ENCODE measurements at places on chromosomes 12 and 14.

GRCh38 chr12:20305470-20305869, 62.9 kb upstream of the PDE3A start:
- no peak for DNase-seq

- DNase-seq, result no peak
Observed at GRCh38 chr14:91831337-91831736, 36.0 kb downstream of the TC2N start.

DNA sequence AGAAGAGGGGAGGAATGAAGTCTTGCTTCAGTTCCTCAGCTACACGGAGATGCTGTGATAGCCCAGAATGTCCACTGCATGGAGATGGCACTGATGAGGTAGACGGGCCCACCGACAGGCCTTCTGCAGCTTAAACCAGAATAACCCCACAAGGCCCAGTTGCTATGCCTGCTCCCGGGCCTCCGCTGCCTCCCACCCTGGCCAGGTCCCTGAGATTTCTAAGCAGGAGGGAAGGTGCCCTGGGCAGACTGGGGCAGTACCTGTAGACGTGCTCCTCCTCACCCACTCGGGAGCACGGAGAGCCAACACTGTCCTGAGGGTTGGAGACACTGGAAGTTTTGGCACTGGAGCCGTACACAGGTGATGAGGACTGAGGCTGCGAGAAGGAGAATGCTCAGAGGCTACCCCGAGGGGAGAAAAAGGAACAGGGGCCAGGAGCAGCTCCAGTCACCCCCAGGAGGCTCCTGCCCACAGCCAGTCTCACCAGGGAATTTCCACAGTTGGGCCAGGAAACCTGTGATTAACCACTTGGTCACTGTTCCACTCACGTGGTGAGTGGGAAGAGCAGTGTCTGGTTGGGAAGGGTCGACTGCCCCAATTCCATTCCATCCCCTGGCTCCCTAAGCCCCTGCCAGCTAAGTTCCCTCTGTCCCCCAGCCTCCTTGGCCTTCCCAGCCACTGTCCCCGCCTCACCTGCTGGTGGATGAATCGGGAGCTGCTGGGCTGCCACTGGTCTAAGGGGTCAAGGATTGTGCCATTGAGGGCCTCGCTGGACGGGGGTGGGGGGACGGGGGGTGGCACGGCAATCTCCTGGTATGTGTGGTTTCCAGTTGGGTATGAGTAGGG, 22.8 kb upstream of the RPLP0 start:
- DNase-seq, result no peak

GRCh38 chr14:67447033-67447381, 35.0 kb upstream of the PLEK2 start:
- DNase-seq, result no peak

DNA sequence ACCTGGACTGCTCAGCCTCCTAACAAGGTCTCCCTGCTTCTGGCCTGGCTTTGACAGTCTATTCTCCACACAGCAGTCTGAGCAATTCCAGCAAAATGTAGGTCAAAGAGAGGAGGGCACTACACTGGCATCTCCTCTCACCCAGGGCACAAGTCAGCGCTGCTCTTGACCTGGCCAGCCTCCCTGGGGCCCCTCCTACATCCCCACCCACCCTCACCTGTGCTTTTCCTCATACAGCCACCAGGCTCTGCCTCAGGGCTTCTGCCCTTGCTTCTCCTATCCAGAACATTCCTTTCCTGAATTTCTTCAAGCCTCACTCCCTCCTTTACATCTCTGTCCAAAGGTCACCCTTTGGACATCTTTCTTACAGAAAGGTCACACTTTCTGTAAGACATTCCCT, 33.7 kb downstream of the GALNT4 start:
- no peak for DNase-seq

GRCh38 chr12:108309674-108310312, 29.3 kb downstream of the CMKLR1 start:
- DNase-seq, result no peak

DNA sequence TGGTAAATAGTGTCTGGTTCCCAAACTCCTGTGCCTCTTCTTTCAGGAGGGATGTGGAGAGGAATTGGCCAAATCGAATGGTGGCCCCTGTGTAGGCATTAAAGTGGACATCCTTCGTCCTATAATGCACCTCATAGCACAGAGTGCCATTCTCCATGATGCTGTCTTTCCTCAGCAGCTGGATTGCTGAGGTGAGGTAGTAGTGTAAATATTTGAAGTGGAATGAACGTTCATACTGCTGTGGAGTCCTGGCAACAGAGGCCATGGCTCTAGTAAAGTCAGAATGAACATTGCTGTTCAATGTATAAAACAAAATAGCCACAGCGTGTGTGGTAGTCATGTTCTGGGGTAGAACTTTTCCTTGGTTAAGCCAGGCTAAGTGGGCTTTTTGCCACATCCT, 2.7 kb downstream of the ART4 start:
- DNase-seq, result no peak

DNA sequence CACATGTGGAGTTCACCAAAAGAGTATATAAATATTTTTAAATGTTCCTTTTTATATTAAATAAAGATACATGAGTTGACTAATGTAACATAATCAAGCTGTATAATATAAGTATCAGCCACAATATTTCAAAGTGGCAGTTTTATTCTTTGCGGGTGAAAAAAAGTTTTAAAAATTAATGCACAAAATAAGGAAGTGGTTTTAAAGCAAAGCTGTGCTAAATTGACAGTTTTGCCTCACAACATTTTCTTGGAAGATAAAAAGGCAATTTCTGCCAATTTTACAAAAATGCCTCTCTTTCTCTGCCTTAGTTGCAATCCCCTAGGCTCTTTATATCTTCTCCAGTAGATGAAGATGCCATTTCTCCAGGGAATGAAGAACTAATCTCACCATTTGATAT, 719.1 kb downstream of the C12orf50 start:
- no peak for DNase-seq

GRCh38 chr14:58625438-58625837, 12.3 kb upstream of the DACT1 start:
- DNase-seq, result no peak

- no peak for DNase-seq
Observed at GRCh38 chr12:41661141-41661765, 473.1 kb downstream of the PDZRN4 start.

GRCh38 chr14:89669193-89669592, 252.2 kb upstream of the FOXN3 start:
- DNase-seq, result no peak

- no peak for DNase-seq
Observed at GRCh38 chr12:101671833-101672232, 25.6 kb upstream of the CHPT1 start.

- DNase-seq, result peak; percentile 18
Observed at GRCh38 chr12:29148596-29148910, 525 bp upstream of the FAR2 start.

- no peak for DNase-seq
Observed at GRCh38 chr14:51585055-51585454, 66.7 kb upstream of the FRMD6 start.

DNA sequence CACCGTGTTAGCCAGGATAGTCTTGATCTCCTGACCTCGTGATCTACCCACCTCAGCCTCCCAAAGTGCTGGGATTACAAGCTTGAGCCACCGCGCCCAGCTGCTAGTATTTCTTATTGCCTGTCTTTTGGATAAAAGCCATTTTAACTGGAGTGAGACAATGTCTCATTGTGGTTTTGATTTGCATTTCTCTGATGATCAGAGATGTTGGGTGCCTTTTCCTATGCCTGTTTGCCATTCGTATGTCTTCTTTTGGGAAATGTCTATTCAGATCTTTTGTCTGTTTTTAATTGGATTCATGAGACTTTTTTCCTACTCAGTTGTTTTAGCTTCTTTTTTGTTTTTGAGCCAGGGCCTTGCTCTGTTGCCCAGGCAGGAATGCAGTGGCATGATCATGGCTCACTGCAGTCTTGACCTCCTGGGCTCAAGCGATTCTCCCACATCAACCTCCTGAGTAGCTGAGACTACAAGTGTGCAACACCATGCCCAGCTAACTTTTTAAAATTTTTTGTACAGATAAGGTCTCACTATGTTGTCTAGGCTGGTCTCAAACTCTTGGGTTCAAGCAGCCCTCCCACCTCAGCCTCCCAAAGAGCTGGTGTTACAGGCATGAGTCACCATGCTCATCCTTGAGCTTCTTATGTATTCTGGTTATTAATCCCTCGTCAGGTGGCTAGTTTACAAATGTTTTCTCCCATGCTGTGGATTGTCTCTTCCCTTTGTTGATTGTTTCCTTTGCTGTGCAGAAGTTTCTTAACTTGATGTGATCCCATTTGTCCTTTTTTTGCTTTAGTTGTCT, 65.9 kb downstream of the ACACB start:
- no peak for DNase-seq

DNA sequence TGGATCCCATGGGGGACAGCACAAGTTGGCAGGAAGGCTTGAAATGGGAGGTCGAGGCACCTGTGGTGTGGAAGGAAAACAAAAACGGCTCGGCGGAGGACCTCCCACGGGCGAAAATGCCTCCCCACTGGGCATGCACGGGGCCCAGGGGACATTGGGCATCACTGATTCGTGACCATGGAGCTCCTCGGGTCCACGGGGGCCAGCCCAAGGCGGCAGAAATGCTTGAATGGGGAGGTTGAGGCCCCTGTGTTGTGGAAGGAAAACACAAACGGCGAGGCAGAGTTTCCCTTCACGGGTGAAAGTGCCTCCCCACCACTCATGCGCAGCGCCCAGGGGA, 376.0 kb downstream of the ALG10 start:
- DNase-seq, result no peak

DNA sequence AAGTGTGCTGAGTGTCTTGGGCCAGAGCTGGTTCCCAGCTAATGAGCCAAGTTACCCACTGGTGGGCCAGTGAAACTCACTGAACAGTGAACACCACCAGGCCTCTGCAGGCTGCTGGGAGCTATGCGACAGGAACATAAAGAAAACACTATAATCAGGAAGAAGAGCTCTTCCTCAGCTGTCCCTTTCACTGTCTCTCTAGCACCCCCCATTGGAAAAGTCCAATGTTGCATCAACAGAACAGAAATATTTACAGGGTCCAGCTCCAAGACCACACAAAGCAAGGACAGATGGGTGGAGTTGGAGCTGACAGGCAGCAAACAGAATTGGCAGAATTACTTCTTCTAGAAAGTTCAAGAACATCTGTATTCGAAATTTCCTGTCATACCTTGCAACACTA, 903.6 kb upstream of the TMEM132C start:
- DNase-seq, result no peak

GRCh38 chr14:97718886-97719442, 921.8 kb downstream of the VRK1 start:
- DNase-seq, result no peak

GRCh38 chr12:77064896-77065360, 441 bp downstream of the E2F7 start:
- no peak for DNase-seq

DNA sequence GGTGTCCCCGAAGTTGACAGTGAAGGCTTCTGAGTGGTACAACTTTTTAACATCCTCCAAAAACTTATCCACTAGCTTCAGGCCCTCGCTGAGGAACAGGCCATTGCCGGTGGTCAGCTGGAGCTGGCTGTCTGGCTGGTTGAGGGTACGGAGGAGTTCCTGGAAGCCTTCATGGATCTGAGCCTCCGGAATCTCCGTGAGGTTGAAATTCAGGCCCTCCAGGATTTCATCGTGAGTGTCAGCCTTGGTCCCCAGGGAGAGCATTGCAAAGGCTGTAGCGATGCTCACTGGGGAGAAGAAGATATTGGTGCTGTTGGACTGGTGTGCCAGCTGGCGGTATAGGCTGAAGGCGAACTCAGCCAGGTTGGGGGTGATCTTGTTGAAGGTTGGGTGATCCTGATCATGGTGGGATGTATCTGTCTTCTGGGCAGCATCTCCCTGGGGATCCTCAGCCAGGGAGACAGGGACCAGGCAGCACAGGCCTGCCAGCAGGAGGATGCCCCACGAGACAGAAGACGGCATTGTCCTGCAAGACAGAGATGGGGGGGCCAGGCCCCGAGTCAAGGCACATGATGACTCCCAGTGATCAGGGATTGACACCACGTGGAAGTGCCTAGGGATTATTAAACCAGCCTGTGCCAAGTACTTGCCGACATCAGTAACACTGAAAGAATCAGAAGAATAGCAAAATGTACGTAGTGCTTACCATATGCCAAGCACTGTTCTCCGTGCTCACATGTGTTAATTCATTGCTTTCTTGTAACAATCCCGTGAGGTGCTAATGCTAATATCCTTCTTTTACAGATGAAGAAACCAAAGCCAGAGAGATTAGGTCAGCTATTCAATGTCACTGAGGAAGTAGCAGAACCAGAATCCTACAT, 5.4 kb downstream of the SERPINA1 start:
- no peak for DNase-seq

DNA sequence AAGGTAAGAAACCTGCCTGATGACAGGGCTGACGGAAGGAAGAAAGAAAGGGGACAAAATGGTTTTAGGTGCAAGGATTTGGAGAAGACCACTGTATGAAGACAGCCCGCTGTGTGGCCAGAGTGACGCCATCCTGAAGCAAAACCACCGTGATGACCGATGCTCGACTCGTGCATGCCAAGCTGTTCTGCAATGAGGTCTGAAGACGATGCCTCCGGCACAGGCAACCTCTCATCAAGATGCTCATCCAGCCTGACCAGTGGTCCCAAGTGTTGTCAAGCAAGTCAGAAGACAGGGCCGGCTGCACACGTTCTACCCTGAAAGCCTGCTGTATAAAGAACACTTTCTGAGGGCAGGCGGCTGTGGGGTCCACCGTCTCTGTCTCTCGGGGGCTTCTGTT, 34.8 kb downstream of the STX2 start:
- no peak for DNase-seq

DNA sequence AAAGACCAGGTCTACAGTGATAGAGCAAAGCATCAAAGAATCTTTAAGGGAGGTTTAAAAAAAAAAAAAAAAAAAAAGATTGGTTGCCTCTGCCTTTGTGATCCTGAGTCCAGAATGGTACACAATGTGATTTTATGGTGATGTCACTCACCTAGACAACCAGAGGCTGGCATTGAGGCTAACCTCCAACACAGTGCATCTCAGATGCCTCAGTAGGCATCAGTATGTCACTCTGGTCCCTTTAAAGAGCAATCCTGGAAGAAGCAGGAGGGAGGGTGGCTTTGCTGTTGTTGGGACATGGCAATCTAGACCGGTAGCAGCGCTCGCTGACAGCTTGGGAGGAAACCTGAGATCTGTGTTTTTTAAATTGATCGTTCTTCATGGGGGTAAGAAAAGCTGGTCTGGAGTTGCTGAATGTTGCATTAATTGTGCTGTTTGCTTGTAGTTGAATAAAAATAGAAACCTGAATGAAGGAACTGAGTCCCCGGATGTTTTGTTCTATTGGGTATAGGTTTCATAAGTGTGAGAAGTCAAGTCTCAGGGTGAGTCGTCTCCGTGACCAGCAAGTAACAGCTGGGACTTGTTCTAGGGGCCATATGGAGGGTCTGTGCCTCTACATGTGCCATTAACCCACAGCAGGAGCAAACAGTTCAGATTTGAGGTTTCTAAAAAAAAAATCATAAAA, 9.3 kb downstream of the PEBP1 start:
- no peak for DNase-seq

- DNase-seq, result no peak
Observed at GRCh38 chr14:30883508-30884294, 9.3 kb downstream of the COCH start.

All from activated T-cell treated with anti-CD3 and anti-CD28 coated beads, Interleukin-2, amount 50 U/mL, for 1 hour (primary cell).